ENCODE measurements at places on chromosomes 4 and X. TPM values are rescaled to one million over a fixed set of nuclear protein-coding genes. Genes with fewer than 3 reads are reported as not detected.

Gene EFNB1
- 2.7 TPM for total RNA-seq

DNA sequence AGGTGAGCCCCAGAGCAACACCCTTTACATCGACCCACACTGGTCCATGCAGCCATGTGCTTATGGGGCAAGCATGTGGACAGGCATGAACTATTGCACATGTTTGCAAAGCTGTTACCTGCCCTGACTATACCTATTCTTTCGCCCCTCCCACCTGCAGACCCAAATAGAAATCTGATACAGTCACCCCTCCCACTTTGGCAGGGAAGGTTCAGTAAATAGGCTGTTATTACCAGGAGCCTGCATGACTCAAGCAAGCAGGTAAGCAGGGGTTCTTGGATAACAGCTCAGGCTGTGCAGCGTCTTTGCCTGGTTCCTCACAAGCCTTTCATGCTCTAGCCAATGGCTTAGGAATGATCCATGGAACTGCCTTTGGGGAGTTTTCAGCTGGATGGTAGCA is 122.7 kb upstream of the DIPK2B start:
- no peak for DNase-seq

- no peak for DNase-seq
Observed at GRCh38 chrX:7647831-7648230, 195.1 kb upstream of the VCX start.

DNA sequence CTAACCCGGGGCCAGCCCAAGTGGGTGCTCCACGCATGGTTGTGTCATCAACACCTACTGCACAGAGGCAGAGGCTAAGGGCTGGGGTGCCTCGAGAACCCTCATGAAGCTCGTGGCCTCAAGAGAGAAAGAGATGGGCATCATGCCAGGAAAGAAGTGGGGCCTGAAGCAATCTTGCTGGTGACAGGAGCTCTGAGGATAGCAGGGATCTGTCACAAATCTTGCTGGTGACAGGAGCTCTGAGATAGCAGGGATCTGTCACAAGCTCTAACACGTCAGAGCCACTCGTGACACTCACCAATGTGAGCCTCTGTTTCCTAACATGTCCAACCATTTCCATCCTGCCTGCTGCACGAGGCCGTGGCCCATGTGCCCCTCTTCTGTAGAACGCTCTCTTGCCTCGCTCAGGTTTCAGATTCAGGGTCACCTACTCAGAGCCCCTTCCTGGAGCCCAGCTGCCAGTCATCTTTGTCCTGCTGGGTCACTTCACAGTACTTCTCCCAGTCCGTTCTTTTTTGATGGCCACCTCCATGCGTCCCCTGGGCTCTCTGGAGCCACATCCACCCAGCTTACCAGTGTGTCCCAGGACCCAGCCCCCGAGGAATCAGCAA is 21.1 kb downstream of the PNMA6E start:
- no peak for DNase-seq

GRCh38 chrX:123303429-123303828 is 119.4 kb downstream of the GRIA3 start:
- DNase-seq, result no peak

DNA sequence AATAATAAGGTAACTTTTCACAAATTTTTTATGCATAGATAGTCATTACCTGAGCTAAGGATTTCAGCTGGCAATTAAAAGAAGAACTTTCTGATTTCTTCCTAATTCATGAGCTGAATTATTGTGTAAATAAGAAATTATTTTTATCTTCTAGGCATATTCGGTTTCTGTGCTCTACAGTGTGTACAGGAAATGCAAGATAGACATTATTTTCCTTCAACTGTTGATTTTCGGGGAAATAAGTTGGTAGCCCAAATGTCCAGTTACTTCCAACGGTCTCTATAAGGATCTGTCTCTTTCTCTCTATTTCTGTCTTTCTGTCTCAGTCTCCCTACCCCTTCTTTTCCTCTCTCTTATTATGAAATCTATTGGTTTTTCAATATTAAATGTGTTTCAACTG is 137.3 kb upstream of the CLNK start:
- DNase-seq, result no peak

DNA sequence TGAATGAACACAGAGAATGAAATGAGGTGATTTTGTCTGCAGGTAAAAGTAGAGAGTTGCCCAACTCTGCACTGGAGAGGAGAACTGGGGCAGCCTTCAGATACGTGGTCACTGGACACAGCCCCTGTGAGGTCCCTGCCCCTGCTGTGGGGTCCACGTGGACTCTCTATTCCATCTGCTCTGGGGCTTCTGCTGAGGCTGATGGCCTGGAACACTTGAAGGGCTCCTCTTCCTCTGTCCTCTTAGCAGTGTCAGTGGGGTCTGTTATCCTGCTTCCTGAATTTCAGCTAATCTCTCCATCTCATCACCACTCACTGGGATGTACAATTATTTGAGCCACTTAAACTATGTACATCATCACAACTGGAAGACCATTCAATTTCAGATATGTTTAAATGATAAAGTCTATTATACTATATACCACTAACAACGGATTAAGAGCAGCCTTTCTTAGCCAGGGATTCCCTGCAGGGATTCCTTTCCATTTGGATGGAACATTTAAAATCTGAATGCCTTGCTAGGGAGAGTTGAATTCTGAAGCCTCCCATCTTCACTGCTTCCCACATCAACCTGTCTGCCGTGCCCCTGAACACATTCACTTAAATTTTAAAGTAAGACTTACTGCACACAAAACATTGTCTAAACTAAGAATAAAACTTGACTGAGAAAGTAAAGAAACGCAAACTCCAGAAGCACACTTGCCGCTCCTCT is 74.0 kb downstream of the CC2D2A start:
- no peak for DNase-seq

Gene PI4K2B
- total RNA-seq, result 10.3 TPM

GRCh38 chr4:20326977-20327376 is 75.3 kb downstream of the SLIT2 start:
- no peak for DNase-seq

Gene DAPP1
- not detected for total RNA-seq

DNA sequence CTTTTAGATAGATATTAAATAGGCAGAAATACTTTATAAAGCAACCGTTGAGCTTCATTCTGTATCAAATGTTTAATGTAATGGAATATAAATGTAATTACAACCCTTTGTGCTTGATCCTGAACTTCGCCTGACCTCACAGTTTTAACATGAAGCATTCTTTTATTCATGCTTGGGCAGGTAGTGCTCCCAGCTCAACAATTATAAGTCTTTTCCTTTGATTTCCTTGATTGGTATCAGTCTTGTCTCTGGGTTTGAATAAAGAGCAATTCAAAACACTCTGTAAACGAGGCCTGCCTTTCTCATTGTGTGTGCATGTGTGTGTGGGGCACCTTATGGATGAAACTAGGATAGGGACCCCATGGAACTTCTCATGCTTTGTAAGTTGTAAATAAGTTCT is 6.8 kb downstream of the METAP1 start:
- no peak for DNase-seq

DNA sequence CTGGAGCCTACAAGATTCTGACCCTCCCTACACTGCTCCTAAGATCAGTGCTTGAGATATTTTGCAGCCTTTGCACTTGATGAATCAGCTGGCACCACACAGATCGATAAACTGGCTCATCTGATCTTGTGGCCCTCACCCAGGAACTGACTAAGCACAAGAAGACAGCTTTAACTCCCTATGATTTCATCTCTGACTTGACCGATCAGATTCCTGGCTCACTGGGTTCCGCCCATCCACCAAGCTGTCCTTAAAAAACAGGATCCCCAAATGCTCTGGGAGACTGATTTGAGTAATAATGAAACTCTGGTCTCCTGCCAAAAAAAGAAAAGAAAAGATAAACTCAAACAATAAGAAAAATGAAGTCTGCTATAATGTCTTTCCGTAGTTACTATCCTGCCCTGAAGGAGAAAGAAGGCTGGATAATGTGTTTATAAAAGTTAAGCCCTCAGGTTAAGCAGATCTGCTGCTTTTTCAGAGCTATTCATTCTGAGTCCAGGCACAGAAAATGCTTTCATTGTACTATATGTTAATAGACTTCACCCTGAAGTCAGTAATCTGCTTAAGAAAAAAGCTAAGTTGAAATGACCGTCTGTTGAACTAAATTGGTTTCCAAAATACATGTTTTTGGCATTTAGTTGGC is 795.2 kb downstream of the TRIML1 start:
- DNase-seq, result no peak

GRCh38 chr4:15851969-15852368 is 73.8 kb downstream of the CD38 start:
- DNase-seq, result no peak

DNA sequence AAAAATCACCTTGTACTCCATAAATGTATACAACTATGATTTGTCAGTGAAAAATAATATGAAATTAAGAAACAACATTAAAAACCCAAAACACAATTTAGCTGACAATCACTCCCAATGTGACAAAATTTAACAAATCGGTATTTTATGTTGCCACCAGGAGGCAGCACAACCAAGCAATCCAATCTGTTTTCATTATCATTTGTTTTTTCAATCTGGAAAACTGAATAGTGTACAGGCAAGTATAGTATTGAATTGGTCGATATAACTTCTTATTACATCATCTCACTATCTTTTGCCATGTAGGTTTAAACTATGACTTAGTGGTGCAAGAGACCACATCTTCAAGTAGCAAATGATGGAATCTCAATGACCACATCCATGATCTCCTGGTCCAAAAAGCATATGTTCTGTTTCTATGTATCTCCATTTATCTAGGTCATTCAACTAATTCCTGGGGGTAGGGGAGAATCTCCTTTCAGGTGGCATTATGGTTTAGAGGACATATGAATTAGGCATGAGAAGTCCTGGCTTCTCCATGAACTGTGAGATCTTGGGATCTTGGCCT is 112.9 kb upstream of the AGA start:
- no peak for DNase-seq

GRCh38 chrX:107541244-107541643 is 87.1 kb upstream of the PRPS1 start:
- DNase-seq, result no peak

DNA sequence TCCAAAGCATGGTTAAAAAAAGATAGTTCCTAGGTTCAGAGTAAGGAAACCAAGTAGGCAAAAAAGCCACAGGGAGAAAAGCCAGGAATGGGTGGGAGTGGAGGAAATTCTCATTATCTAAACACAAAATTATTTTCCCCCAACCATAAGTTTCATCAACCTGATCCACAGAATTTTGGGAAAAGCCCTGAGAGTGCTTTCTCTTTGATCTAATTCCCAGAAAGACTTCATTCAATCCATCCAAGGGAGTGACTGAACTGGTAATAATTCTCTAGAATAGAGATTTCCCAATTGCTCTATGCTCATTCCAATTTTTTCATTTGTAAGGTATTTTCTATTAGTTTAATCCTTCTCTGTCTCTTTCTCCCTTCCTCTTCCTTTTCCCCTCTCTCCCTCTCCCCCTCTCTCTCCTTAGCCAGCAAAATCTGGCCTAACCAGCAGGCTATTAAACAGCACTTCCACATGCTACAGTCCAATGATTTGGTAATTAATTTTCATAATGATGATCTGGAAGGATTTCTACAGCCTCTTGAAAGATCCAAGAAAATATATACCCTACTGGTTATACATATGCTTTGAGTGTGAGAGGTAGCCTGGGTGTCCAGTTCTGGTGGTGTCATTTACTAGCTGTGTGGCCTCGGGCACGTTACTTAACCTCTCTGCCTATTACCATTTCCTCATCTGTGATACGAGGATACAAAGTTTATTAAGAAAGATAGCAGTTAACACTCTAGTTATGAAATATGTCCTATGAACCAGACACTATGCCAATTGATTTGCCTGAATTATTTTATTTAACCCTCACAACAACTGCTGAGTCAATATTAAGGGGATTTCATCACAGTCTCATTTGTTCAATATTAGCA is 251.5 kb upstream of the RASGEF1B start:
- DNase-seq, result no peak

Gene CORIN
- 0.39 TPM for total RNA-seq

DNA sequence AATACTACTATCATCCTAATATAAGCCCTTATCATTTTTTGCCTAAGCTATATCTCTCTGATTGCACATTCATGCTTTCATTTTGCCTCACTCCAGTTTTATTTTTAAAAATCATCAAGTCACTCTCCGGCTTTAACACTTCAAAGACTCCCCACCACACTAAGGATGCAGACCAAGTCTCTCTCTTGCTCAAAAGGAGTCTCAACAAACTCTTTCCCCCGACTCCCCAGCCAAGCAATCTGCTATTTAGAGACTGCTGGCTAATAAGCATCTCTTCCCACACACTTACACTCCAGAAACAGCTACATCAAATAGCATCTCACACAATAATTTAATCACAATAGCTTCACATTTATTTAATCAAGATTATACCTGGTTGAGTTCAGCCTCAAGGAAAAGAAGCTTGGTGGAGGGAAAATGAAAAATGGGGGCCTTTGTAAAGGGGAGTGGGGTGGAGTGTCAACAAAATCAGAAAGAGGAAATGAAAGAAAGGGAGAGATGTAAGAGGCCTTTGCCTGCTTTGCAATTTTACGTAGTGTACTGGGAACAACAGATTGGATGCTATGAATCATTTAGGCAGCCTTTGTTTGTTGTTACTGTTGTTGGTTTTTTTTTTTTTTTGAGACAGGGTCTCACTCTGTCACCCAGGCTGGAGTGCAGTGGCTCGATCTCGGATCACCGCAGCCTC is 104.1 kb upstream of the MCF2 start:
- no peak for DNase-seq

Gene SH3RF1
- total RNA-seq, result 15.3 TPM

Gene CPZ
- total RNA-seq, result 36.4 TPM

Data from H9 (cell line).